HT1080 (cell line): ENCODE measurements at places on chromosomes 3 and 15.

DNA sequence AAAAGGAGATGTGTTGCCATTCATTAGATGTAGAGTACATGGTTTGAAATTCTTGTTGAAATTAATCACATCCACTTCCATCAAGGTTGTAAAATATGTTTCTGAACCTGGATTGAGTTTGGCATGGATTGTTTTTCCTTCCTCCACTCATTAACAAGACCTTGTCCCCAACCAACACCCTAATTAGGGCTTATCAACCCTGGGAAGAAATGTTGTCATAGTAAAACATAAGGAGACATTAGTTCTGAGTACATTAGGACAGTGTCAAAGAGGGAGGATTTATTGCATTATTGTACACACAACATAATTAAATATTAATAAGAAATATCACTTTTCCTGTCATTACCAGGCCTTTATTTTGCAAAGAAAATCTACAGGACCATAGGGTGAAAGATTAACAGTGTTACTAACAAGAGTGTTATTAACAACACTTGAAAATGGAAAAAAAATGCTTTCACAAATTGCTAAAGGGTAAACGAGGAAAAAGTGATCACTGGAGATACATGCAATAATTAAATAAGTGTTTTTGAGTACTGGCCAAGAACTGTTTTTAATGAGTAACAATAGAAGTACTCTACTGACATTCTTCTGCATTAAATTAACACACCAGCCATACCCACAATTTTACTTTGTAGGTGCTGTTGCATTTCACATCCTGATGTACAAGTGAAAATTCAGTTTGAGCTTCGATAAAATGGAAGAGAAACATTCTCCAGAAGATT is 30.4 kb upstream of the WDR72 start:
- DNase-seq = no peak

GRCh38 chr15:51558411-51558810 is 64.2 kb downstream of the DMXL2 start:
- no peak for DNase-seq

DNA sequence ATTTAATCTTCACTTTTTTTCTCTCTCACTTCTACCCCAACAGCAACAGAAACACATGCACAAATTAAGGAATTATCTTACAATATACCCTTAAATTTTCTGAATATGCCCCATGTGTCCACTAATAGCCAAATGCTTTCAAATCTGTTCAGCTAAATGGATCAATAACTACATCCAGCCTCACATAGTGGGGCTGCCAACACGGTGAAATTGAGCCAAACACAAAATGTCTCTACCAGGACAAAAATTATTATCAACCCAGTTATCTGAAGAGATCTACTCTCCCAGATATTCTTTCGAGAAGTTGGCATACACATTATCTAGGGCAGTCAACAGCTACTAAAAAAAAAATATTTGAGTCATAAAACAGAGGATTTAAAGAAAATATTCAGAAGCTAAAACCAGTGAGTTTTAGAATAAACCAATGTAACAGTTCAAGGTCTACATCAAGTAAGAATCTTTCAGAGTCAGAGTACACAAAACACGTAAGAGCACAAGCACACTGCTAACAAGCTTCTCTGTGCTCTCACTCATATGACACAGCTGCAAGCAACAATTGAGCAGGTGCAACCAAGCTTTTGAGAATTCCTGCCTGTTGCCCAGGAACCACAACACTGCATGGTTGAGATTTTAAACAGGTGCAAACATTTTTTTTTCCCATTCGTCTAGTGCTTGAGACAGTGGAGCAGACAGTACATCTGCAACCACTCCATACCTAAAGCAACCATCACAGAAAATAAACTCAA is 247.7 kb downstream of the ZBTB20 start:
- no peak for DNase-seq

GRCh38 chr15:38538328-38539007 is 26.1 kb downstream of the RASGRP1 start:
- no peak for DNase-seq

DNA sequence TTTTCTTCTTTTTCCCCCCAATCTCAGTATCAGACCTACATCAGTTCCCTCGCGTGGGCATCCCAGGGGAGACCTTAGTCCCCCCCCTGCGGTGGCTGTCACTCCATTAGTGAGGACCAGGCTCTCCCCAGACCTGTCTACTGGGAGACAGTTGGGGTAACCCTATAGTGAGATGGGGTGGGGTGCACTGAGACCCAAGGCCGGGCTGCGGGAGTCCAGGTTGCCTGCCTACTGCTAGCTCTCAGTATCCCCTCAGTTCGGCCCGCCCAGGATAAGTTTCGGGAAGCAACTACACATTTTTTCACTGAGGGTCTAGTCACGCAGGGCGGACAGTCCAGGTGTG is 671 bp upstream of the DCUN1D1 start:
- DNase-seq = no peak

GRCh38 chr15:38991701-38992100 is 427.1 kb upstream of the RASGRP1 start:
- no peak for DNase-seq

DNA sequence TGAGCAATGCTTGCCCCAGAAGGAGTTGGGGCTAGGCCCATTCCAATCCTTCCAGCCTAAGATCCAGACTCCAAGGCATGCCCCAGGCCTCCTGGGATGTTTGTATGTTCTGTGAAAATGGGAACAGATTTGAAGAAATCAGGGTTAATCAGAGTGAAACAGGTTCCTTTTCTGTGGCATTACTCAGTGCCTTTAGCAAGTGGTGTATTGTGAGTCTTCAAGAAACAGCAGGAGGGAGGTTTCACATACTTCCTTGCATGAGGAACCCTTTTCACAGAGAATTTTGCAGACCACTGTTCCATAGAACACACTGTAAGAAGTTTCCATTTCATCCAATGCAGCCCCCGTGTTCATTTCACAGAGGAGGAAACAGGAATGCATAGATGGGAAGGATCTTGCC is 8.4 kb upstream of the CDC25A start:
- DNase-seq = no peak

DNA sequence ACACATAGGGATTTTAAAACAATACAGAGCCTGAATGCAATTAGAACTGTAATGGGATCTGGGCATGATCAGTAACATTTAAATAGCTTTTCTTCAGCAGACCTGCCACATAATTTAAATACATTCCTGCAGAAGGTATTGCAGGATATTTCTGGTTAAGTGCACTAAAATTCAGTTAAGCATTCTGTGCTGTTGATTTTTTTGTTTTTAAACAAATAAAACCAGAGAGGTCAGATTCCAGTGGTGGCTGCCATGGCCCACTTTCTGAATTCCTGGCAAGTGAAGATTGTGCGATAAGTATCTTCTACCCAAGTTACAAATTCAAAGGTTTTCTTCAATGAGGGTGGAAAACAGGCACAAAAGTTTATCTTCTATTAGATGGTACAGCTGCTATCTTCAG is 98.7 kb downstream of the RAP2B start:
- no peak for DNase-seq

DNA sequence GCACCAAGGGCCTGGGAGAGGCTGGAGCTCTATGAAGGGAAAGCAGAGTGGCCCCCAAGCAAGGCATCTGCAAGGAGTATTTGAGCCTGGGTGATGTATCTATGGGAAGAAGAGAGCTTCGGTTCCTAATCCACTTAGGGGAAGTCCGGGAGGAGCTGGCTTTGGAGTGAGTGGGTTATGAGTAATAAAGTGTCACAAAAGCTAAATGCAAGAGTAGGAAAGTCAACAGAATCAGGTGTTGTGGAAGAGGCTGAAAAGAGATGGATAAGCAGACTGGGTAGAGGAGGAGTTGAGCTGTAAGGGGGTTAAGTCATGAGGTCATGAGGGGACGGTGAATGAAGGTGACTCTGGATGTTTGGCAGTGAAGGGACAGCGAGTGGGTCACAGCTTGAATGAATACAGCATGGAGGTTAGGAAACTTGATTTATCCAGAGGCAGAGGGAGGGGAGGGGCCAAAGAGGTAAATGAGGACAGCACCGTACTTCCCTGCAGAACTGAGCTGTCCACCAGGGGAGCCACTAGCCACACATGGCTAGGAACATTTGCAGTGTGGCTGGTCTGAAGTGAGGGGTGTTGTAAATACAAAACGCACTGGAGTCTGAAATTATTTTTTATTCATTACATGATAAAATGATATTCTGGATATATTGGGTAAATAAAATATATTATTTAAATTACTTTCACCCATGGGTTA is 83.3 kb downstream of the ADCY5 start:
- peak; percentile 63 for DNase-seq

DNA sequence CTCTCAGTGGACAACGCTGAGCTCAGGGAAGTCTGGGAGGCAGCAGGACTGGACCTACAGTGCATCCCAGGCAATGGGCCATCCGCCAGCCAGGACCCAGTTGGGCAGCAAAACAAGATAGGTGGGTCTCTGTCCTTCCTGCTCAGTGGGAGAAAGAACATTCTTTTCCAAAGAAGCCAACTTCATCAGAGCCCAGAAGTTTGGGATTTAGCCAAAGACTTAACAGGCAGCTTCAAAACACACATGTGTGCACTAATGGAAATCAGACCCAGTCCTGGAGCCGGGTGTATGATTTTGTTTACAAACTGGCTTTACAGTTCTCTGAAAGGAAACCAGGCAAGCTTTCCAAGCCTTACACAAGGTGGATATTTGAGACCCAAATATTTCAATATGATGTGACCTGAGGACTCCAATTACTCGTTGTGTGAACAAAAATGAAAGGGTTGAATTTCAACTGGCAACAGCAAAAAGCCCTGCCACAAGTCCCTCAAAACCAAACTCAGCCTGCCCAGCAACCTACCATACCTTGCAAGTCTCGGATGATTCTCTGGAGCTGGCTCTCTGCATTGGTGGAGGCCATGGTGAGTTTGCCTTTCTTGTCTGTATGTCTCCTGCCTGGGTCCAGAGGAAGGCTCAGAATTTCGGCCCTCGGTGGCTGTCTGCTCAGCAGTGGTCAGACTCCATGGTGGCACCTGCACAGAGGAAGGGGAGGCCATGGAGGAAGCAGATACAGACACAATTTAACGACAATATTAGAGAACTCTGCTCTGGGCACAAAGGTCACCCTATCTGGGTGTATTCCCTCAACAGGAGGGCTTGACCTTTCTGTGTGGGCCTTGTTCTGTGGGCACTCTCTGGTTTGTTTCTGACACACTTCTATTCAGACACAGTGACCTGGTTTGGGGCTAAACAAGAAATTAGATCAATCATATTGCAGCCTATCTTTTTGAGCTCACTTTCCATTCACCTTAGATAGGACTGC is 11.0 kb downstream of the FYCO1 start:
- DNase-seq = no peak

- no peak for DNase-seq
These were observed 177.1 kb downstream of the PCCB start for GRCh38 chr3:136427236-136427635.

DNA sequence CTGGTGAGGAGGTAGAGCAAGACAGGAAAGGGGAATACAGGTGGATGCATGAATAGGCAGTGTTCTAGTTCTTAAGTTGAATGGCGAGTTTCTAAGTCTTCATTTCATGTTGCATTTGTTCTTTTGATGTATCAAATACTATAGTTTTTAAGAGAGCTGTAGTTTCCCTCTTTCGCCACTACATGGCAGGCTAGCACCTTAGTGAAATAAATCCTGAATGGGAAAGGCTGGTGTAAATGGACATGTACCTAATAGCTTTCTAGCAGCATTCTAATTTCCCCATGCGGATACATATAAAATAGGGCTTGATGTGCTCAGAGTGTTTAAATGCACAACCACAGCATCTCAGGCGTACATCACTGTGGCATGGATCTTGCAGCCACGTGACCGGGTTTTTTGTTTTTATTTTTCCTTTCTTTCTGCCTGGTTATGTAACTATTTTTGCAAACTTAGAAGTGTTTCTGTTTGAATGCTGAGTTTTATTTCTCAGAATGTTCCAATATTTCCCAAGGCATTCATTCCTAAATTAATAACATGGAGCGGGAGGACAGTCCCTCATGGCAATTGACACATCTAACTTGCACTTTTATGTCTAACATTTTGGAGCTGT is 23.5 kb upstream of the CLN6 start:
- DNase-seq = peak; percentile 68
